ENCODE measurements at places on chromosomes 16 and 17.

GRCh38 chr17:4818276-4818675, 11.3 kb downstream of the PLD2 start:
- no peak for DNase-seq

GRCh38 chr16:15990902-15991301, 41.5 kb downstream of the ABCC1 start:
- DNase-seq, result no peak

GRCh38 chr17:75503976-75504346, 11.4 kb downstream of the CASKIN2 start:
- no peak for DNase-seq

- DNase-seq, result no peak
Observed at GRCh38 chr16:603933-604332, 14.1 kb downstream of the RAB40C start.

GRCh38 chr16:49437344-49437743, 63.7 kb downstream of the C16orf78 start:
- DNase-seq, result no peak

DNA sequence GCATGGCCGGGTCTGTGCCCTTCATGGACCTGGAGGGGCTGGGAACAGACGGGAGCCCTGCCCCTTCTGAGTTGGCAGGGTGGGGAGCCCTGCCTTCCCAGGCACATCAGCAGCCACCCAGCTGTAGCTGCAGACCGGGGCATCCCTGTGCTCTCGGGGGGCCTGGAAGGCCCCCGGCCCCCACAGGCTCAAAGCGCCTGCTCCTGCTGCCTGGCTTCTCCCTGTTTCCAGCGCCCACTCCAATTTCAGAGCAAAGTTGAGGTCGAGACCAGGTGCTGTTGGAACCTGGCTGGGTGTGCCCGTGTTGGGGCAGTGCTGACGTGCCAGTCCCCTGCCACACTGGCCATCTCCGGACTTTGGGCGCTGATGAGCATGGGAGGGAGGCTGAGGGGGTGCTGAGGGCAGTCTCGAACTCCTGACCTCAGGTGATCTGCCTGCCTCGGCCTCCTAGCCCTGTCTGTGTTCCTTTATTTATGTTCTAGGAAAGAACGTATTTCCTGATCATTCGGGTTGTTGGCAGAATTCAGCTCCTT, 4.9 kb upstream of the PRSS27 start:
- DNase-seq, result no peak

DNA sequence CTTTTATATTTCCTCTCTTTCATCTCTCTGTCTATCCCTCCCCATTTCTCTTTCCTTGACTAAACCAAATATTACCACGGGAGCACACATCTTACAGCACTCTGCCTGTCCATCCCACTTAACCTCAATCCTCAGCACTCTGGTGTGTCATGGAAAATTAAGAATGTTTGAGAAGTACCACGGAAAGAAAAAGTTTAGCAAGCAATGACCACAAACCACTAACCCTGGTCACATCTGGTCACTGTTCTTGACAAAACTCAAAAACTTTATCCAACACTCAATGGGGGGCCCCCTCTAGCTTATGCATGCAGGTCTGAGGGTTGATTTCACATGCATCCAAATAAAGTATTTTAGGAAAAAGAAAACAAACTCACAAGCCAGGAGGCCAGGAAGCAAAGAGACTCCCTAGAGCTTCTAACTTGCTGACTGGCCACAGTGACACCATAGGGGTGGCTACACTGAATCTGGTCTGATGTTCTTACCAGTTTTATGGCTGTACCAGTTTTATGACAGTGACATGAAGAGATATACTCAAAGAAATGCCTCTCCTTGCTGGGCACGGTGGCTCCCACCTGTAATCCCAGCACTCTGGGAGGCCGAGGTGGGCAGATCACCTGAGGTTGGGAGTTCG, 229.2 kb downstream of the STX8 start:
- DNase-seq, result no peak

DNA sequence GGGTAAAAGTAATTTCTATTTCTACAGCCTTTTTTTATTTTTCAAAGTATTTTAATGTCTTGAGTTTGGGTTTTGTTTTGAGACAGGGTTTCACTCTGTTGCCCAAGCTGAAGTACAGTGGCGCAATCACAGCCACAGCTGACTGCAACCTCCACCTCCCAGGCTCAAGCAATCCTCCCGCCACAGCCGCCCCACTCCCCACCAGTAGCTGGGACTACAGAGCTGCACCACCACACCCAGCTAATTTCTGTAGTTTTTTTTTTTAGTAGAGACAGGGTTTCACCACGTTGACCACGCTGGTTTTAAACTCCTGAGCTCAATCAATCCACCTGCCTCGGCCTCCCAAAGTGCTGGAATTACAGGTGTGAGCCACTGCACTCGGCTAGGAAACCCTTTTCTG, 44.0 kb downstream of the TUBD1 start:
- no peak for DNase-seq

DNA sequence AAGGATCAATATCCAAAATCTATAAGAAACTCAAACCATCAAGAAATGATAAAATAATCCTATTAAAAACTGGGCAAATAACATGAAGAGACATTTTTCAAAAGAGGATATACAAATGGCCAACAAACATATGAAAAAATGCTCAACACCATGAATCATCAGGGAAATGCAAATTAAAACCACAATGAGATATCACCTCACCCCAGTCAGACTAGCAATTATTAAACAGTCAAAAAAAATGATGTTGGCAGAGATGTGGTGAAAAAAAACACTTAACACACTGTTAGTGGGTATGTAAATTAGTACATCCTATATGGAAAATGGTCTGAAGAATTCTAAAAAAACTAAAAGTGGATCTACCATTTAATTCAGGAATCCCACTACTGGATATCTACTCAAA, 379.0 kb upstream of the SOX9 start:
- DNase-seq, result no peak

GRCh38 chr16:20314575-20314974, 12.7 kb downstream of the GP2 start:
- no peak for DNase-seq

- no peak for DNase-seq
Observed at GRCh38 chr16:11556945-11557720, 29.6 kb downstream of the LITAF start.

DNA sequence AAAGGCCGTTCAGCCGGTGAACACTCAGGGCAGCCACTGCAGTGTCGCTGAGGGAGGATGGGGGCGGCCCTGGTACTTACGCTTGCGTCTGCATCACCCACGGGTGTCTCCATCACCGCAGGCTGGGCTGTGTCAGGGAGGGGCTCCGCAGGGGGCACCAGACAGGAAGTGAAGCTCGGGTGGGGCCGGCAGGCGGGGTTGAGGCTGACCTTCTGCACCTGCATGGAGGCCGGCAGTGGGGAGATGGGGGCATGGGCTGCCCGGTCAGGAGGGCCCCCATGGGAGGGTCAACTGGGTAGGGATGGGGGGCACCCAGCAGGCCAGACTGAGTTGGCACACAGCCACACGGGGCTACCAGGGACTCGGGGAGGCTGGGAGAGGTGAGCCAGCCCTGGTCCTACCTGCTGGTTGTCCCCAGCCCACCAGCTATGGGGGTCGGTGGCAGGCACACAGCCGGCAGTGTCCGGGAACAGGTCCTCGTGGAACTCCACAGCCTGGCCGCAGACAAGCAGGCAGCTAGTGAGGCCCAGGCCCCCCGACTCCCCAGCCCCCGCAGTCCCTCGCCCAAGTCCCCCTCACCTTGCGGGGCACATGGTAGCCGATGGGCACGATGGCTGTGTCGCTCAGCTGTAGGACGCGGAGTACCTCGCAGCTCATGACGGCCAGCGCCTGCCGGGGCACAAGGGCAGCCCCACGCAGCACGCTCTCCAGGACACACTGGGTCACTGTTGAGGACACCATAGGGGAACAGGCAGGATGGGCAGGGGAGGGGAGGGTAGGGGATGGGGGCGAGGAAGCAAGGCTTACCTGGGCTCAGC, 7.2 kb upstream of the VASN start:
- no peak for DNase-seq

DNA sequence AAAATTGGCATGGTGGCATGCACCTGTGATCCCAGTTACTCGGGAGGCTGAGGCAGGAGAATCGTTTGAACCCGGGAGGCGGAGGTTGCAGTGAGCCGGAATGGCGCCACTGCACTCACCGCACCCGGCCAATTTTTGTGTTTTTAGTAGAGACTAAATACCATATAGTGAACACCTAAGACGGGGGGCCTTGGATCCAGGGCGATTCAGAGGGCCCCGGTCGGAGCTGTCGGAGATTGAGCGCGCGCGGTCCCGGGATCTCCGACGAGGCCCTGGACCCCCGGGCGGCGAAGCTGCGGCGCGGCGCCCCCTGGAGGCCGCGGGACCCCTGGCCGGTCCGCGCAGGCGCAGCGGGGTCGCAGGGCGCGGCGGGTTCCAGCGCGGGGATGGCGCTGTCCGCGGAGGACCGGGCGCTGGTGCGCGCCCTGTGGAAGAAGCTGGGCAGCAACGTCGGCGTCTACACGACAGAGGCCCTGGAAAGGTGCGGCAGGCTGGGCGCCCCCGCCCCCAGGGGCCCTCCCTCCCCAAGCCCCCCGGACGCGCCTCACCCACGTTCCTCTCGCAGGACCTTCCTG, at the start of gene HBQ1:
HBQ1 (plus strand) TSS at position 359 of the 575 bp plus-strand sequence; CDS start at position 387, 28 bp downstream.
- DNase-seq, result no peak

DNA sequence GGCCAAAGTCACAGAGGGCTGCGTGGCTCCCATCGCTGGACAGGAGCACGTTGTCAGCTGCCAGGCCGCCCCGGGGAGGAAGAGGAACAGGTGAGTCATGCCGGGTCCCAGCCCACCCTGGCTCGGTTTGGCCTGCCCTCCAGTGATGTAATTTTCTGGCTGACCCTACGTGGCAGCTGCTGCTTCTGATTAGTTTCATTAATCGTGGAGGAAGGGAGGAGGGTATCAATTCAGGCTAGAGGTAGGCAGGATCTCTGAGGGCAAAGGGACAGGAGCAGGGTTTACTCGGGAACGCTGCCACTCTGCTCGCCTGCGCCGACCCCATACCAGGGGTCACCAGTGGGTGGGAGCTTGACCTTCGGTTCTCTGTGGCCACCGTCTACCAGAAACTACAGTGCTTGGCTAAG, 11.7 kb upstream of the SPATA32 start:
- DNase-seq, result no peak

GRCh38 chr17:1398931-1399678, 917 bp downstream of the YWHAE start:
- DNase-seq, result peak; percentile 61

DNA sequence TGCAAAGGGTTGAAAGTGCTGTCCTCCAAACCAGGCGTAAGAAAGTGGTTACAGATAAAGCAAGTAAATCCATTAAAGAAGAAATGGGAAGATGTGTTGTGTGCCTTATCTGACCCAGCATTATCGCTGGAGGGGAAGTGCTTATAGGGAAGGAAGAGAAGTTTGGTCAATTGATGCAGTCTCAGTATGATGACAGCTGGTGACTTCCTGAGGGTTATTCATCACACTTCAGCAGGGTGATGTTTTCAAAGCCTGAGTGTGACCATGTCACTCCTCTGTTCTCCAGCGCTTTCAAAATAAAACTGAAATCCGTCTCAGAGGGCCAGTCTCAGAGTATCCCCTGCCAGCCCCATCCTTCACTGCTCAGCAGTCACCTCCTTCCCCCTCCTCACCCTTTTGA, 505.4 kb upstream of the RBFOX1 start:
- DNase-seq, result no peak

GRCh38 chr17:82316651-82317393, 586 bp downstream of the CD7 start:
- DNase-seq, result no peak

DNA sequence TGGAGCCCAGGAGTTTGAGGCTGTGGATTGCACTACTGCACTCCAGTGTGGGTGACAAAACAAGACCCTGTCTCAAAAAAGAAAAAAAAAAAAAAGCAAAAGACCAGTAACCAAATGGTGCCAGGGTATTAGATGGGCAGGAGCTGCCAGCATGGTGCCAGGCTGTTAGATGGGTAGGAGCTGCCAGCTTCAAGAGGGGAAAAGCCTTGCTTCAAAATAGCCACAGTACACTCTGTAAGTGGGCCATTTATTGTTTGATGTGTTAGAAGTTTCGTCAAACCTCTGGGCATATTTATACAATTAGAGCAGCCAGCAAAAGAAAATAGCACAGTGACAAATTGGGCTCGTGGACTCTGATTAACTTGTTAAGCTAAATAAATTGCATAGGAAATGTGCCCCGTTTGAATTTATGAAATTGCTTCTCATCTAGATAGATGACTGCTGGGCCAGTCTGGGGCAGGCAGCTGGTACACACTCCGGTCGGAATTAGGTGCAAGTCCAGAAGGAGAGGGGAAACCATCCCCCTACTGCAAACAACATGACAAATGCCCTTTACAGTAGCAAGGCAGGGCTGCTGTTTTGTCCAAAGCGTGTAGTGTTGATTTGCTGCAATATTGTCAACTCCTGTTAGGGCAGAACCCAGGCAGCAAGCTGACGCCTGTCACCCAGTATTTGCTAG, 126.3 kb upstream of the IRX3 start:
- DNase-seq, result no peak

- DNase-seq, result no peak
Observed at GRCh38 chr17:73640691-73641090, 3.6 kb downstream of the SDK2 start.

DNA sequence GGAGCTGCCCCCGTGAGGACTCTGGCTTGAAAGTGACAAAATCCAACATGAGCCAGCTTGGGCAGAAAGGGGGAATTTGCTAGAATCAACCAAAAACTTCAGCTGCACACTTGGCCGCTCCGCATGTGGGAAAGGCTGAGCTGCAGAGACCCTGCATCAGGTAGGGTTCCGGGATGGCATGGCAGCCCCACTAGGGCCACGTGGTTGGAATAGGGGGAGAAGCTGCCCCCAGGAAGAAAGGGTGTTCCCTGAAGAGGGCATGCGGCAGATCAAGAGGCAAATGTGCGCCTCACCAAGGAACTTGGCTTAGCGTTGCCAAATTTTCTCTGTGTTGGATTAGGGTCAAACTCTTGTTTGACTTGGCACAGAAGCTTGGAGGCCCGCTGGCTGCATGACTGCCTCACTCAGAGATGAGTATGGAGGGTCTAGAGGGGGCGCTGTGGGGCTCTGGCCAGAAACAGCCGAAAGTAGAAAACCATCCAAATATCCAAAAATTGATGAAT, 29.2 kb upstream of the WFIKKN2 start:
- DNase-seq, result peak; percentile 53

GRCh38 chr17:66920950-66921349, 43.6 kb upstream of the CACNG4 start:
- DNase-seq, result no peak

DNA sequence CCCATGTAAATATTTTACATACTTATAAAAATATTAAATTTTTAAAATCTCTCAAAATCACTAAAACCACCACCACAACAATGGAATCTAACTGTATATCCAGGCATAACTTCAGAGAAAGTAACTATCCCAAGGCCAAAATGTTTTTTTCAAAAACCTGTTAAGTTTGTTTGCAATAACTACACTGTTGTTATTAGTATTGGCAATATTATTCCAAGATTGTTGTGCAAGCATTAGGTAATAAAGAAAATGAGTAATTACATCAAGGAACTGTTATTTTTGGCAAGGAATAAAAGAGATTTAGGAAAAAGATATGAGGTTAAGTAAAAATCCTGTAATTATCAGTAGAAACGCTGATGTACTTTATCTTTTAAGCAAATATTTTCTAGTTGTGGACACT, 3.4 kb upstream of the KRTAP4-12 start:
- DNase-seq, result no peak

All from ureter (tissue), 1 donor.